ENCODE measurements at places on chromosomes 11 and 22. TPM values are rescaled to one million over a fixed set of nuclear protein-coding genes. Genes with fewer than 3 reads are reported as not detected.

The MFRP gene
- not detected for total RNA-seq

The HBB gene
- not detected for total RNA-seq

The APOL5 gene
- not detected for total RNA-seq

The WBP2NL gene
- total RNA-seq, result 3.7 TPM

The HEPHL1 gene
- total RNA-seq, result not detected

The GATD1 gene
- total RNA-seq, result 83.3 TPM

The PATE4 gene
- not detected for total RNA-seq

DNA sequence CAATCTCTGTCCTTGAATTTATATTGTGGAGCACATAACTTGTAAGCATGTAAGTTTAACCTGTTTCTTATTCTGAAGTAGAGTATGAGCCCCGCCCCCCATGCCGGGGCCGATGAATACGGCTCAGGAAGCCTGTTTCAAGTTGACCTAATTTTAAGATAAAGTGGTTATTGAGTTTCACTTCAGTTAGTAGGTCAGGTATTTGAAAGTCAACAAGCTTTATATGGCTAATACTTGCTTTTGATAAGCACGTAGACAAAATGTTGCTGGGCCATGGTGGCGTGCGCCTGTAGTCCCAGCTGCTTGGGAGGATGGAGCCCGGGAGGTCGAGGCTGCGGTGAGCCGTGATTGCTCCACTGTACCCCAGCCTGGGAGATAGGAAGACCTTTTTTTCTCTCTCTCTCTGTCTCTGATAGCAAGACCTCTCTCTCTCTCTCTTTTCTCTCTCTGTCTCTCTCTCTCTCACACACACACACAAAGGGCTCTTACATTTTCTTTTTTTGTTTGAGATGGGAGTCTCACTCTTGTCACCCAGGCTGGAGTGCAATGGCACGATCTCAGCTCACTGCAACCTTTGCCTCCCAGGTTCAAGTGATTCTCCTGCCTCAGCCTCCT lies 14.4 kb downstream of the YWHAH start:
- DNase-seq, result no peak

- DNase-seq, result no peak
Measured at GRCh38 chr11:125971618-125972017, 25.8 kb downstream of the VSIG10L2 start.

DNA sequence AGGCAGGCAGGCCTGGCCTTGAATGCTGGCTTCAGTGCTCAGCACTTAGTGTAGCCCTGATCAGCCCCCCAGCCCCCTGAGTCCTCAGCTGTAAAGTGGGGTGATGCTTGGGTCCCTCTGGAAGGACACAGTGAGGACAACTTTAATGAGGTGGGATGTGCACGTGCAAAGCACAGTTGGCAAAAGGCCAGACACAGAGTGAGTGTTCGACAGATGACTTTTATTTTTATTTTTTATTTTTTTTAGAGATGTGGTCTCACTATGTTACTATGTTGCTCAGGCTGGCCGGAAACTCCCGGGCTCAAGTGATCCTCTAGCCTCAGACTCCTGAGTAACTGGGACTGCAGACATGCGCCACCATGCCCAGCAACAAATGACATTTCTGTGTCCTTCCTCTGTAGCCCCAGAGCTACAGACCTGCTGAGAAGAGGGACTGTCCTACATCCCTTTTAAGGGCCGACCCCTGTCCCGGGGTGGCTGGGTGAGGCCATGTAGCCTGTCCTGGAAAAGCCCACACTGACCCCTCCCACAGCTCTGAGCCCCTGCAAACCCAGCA lies 6.9 kb upstream of the C11orf96 start:
- DNase-seq, result no peak

DNA sequence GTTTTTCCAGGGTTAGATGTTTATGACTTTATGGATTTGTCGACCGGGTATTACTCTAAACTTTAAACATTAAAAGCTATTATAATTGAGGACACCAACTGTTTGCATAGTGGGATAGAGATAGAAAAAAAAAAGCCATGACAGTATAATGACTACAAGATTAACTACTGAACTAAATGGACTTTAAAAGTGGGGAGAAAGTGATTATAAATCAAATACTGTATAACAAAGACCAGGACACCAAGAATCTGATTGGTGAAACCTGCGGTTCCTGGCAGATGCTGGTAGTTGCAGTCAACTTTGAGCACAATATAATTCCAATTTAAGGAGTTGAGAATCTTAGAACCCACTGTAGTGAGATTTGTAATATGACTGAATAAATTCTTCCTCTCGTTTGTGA lies 2.5 kb downstream of the CRKL start:
- no peak for DNase-seq

- DNase-seq, result peak; percentile 77
Measured at GRCh38 chr11:116791002-116791812, 472 bp downstream of the APOA5 start.

GRCh38 chr22:37566329-37566837 lies 6.1 kb downstream of the CDC42EP1 start:
- DNase-seq, result no peak

- no peak for DNase-seq
Measured at GRCh38 chr22:48199667-48200066, 1437.2 kb downstream of the TBC1D22A start.

DNA sequence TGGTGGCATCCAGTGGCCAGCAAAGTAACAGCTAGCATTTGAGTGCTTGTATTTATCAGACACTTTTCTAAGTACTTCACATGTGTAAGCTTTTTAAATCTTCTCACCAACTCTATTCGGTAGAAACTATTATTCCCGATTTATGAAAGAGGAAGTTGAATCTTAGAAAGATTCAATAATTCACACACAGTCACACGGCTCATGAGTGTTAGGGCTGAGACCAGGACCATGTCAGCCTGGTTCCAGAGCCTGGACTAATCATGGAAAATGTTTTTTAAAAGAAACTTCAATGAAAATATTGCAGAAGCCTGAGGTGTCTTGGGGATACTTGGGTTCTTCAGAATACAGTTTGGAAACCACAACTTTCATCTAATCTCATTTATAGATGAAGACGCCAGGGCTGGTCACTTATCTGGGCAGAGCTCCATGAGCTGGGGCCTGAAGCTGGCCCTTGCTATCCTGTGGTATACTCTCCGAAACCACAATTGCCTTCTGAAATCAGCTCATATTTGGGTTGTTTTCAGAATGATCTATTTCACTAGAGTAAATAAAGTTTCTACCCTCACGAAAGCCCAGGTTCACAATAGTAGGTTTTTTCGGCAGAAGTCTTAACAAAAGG lies 4.3 kb upstream of the CRTAM start:
- DNase-seq, result no peak

DNA sequence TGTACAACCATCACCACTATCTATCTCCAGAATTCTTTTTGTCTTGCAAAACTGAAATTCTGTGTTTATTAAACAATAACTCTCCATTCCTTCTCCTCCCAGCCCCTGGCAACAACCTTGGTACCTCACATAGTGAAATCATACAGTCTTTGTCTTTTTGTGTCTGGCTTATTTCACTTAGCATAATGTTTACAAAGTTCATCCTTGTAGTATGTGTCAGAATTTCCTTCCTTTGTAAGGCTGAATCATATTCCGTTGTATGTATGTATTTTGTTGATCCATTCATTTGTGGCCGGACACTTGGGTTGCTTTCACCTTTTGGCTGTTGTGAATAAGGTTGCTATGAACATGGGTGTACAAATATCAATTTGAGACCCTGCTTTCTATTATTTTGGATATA lies 243.7 kb upstream of the TBCEL start:
- DNase-seq, result no peak

DNA sequence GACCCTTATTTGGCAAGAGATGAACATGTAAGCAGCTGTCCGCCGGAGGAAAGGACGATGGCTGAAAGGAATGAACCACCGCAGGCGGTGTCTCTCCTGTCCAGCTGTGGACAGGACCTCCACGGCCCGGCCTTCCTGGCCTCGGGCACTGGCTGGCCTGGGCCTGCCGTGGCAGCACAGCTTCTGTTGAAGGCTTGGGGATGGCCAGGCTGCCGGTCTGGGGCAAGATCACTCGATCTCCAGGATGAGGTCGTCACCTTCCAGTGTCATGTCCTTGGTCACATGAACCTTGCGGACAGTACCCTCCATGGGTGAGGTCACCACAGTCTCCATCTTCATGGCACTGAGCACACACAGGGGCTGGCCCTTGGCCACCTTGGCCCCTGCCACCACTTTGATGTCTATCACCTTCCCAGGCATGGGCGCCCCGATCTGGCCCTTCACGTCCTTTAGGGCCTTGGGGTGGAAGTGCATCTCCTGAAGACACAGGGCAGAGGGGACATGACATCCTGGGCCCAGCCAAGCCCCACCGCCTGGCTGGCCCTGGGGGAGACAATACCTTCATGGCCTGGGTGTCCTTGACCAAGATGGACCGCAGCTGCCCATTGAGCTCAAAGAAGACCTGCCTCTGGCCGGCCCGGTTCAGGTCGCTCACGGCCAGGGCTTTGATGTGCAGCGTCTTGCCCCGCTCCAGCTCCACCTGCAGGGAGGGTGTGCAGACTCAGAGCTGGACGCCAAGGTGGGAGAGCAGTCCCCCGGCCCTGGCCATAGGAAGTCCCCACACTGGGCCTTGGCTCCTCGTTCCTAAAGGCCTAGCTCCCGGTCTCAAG lies 5.6 kb downstream of the RCE1 start:
- DNase-seq, result no peak

DNA sequence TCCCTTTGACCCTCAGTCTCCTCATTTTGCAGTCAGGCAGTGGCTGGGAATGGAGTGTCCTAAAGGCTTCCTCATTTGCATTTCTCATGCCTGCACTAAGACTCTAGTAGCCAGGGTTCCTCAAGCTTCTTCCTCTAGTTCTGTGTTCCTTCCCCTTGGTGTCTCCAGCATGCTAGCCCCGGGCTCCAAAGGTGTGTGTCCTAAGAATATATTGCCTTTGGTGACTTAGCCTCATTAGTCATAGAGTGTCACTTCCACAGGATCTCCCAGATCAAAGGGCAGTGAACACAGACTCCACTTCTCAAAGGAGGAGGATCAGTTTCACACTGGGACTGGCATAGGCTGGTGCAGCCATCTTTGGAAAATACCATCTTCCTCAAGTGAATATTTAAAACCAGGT lies 21.4 kb upstream of the ACER3 start:
- no peak for DNase-seq

DNA sequence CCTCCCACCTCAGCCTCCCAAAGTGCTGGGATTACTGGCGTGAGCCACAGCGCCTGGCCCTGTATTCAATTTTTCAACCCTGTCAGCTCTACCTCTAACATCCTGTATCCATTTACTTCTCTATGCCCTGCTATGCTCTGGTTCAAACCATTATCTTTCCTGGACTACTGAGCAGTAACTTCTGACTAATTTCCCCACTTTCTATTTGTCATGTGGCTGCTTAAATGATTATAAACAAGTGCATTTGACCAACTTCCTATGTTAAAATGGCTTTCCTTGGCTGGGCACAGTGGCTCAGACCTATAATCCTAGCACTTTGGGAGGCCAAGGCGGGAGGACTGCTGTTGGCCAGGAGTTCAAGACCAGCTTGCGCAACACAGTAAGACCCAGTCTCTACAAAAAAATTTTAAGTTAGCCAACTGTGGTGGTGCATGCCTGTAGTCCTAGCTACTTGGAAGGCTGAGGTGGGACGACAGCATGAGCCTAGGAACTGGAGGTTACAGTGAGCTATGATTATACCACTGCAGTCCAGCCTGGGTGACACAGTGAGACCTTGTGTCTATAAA lies 2.1 kb downstream of the MED19 start:
- DNase-seq, result no peak

GRCh38 chr11:87187076-87187475 lies 149.3 kb downstream of the TMEM135 start:
- no peak for DNase-seq

- no peak for DNase-seq
Measured at GRCh38 chr22:40635940-40636379, 559 bp downstream of the MRTFA start.

DNA sequence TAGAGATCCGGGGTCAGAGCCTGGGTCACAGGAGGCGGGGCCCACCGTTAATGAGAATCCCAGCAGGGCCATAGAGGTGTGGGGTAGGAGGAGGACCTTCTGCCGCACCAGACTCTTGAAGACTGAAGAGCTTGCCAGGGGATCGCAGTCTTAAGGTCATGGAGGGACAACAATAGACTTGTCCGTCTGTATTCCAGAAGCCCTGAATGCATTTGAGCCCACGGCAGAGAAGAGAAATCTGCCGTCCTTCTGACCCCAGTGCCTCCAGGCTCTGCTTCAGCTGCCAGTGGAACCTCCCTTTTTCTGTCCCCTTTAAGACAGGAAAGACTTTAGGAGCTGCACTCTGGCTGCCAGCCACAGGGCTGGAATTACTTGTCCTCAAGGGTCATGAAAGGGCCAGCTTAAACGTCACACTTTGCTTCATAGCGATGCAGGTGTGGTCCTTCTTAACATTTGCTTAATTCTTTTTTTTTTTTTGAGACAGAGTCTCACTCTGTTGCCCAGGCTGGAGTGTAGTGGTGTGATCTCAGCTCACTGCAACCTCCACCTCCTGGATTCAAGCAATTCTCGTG lies 15.5 kb upstream of the ST3GAL4 start:
- DNase-seq, result peak; percentile 71

DNA sequence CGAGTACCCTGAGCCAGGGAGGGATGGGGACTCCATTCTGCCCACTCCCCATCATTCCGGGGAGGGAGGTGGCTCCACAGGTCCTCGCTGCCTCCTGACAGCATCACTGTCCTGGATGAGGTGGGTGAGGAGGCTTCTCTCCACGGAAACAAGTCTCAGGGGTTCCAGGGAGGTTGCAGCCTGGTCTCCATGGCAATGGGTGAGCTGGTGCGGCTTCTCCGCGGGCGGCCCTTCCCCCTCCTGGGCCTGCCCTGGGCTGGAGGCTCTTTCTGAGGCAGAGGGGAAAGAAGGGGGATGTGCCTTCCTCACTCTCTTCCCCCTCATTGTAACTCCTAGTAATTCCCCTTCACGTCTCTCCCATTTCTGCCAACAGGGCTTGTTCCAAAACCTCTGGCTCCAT lies 37.1 kb upstream of the PARVG start:
- no peak for DNase-seq

DNA sequence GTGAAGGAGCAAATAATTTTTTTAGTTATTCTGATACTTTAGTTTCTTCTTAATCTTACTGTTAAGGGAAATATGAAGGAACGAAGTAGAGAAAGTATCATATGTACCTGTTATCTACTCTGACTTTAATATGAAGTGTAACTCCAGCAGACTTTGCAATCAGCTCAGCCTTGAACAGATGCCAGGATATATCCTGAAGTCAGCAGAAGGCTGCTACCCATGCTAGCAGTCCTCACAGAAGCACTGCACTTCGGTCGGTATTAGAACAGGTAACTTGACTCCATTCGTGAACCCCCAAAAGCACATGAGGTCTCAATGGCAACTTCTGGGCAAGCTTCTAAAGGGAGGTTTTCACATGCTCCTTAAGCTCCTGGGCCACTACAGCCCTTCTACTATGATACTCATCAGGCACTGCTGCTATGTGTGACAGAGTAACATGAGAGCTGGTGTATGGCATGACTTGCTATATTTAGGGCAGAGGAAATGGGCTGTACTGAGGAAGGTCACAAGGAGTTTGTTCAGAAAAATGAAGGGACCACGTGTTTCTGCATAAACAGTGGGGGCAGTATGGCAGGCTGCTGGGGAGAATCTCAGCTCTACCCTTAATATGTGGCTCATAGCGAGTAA lies 344.1 kb downstream of the SOX6 start:
- DNase-seq, result no peak

- no peak for DNase-seq
Measured at GRCh38 chr11:96127596-96127959, 203.7 kb upstream of the MTMR2 start.

Measured in Calu3 (cell line).